COR-L47 (cell line): ENCODE measurements at places on chromosomes 13 and 19.

DNA sequence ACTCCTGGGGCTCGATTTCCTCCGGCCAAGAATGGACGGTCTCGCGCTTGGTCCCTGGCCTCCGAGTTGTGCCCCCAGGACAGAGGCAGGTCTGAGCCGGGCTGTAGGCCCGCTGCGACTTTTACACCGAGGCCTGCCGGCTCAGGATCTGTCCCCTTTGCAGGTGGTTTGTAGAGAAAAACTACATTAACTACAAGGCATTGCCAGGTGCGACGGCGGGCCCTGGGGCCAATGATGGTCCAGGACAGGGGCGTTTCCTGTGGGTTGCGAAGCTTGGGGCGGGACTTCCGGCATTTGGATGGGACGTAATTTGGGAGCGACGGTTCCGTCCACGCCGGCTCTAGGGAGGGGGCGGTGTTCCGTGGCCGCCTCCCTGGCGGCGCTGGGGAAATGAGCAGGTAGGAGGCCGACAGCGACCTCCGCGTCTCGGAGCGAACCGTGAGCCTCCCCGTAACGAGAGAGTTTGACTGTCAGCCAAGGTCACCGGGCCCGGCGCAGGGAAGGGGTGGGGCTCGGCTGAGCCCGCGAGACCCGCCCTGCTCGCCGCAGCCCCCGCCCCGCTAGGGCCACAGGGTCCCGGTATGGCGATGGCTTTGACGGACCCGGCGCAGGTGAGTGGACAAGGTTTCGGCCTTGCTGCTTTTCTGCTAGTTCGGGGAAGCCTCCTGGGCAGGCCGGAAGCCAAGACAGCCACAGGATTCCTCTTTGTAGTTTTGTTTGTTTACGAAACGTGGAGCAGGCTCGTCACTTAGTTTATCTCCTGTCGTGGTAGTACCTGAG, at the start of gene ZNF805:
Gene ZNF805 (plus strand): TSS at position 322 of the 780 bp plus-strand sequence. CDS start 260 bp downstream, at position 582.
- peak; percentile 95 for DNase-seq

- no peak for DNase-seq
These were observed 2832.4 kb downstream of the PCDH9 start for GRCh38 chr13:64397701-64398100.

DNA sequence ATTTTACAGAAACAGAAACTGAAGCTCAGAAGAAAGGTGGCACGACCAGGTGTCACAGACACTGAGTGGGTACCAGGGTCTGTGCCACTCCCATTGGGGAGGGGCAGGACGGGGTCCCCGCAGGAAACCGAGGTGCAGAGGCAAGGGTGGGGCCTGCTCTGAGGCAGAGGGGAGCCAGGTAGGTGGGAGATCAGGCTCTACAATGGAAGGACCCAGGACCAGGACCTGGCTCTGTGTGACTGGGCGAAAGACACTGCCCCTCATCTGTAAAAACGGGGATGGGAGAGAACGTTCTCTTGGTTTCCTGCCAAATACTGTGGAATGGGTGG, 2.8 kb downstream of the PTGIR start:
- DNase-seq: no peak

- DNase-seq: no peak
These were observed 157.9 kb downstream of the PTPRS start for GRCh38 chr19:5182751-5183150.

DNA sequence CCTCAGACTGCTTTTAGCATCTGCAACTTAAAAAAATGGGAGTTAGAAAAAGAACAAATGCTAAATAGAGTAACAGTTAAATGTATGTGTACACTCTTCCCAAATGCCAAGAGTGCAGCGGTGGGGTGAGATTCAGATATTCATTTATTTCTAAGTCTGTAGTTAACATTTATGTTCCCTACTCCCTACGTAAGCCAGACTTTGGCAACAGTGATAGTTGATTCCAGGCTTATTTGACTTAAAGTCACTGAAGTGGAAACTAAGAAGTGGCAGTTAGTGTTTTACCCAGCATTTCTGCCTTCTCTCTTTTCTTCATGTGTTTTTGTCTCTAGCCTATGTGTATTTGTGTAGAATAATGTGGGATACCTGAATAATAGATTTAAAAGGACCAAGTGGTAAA, 4.5 kb downstream of the MIR17HG start:
- DNase-seq: no peak

DNA sequence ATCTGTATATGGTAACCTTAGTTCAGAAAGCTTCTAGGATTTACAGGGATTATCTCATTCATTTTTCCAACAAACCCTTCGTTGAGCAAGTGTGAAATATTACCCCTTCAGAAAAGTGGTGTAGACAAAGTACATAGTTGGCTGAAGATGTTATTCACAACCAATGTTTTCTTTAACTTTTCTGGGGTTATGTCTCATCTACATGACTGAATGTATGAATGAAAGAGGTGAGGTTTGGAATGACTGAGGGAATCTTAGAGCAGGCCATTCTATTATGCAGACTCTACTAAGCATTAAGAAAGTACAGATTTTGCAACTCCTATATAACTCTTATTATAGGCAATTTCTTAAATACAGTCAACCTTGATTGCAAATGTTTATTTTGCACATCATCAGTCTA, 167.2 kb downstream of the NDFIP2 start:
- no peak for DNase-seq

DNA sequence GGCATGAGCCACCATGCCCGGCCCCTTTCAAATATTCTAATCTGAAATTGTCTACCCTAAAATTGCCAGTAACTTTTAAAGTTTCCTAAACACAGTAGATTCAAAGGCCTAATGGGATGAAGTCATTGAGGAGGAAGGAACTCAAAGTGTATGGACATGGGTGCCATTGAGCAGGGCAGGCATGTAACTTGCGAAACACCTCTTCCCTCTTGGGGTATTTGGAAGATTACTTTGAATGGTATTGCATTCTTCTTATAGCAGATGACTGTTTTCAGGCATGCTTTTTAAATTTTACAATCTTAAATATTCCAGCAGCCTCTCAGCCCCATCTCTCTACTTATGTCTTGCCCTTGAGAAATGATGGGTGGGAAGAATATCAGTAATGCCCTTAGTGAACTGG, 21.0 kb downstream of the TM9SF2 start:
- DNase-seq: no peak

DNA sequence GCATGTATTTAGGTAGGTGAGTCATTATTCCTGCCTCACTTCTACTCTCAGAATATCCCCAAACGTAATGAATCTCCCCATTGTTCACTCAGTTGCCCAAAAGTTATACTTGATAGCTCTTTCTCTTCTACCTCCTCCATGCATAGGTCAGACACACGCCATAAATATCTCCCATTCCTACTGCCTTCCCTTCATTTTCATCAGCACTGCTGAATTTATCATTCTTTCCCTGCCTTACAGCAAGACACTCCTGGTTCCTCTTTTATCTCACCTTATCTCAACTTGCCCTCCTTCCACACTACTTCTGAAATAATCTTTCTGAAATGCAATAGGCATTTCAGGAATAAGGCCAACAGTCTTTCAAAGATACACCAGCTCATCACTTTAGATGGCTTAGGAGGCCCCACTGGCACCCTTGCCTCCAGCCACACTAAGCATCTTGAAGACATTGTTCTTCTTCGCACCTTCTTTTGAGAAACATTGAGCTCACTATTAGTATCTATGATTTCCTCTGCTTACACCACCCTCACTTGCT, 333.9 kb downstream of the MYO16 start:
- DNase-seq: no peak

- no peak for DNase-seq
These were observed 703 bp upstream of the PTH2 start for GRCh38 chr19:49423985-49424303.

GRCh38 chr19:3958836-3959765, 11.8 kb downstream of the DAPK3 start:
- no peak for DNase-seq

DNA sequence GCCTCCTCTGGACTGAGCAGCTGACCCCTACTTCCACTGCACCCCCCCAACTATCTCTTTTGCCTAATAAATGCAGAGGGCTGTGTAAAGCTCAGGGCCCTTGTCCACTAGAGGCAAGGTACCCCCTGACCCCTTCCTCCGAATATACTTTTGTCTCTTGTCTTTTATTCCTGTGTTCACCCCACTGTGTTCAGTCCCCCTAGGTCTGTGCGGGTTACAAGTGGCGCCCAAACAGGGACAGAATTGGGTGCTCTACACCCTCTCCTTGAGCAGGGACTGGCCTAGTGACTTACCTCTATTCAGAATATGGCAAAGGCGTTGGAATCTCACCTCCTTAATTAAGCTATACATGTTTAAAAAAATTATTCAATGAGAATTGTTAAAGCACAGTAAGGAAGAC, 15.0 kb downstream of the ZNF350 start:
- DNase-seq: no peak

DNA sequence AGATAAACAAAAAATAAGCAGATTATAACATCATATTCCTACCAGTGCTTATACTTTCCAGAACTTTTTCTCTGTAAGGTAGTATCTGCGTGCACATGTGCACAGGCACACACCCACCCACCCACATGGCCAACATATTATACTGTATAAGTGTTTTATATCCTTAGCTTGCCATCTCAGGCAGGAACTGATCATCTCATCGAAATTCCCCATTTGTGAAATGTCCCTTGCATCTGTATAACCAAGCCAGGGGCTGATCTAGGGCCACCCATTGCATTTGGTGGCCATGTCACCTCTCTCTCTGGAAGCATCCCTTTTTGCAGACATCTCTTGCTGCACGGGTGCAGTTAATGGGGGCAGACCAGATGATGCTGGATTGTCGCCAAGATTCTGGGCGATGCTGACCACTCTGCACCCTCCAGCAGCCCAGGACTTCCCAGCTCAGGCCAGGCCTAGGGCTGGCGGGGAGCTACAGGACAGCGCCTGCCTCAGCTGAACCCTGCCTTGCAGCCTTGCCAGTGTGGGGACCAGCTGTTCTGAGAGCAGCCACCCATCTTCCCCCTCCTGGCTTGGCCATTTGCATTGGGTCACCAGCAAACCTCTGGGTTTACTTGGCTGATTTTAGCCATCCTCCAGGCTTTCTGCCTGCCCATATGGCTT, 95.9 kb downstream of the SLC7A1 start:
- DNase-seq: no peak

- peak; percentile 35 for DNase-seq
These were observed 33.0 kb downstream of the CRYL1 start for GRCh38 chr13:20492641-20493040.

- DNase-seq: no peak
These were observed 15.0 kb upstream of the MIER2 start for GRCh38 chr19:359653-359925.

DNA sequence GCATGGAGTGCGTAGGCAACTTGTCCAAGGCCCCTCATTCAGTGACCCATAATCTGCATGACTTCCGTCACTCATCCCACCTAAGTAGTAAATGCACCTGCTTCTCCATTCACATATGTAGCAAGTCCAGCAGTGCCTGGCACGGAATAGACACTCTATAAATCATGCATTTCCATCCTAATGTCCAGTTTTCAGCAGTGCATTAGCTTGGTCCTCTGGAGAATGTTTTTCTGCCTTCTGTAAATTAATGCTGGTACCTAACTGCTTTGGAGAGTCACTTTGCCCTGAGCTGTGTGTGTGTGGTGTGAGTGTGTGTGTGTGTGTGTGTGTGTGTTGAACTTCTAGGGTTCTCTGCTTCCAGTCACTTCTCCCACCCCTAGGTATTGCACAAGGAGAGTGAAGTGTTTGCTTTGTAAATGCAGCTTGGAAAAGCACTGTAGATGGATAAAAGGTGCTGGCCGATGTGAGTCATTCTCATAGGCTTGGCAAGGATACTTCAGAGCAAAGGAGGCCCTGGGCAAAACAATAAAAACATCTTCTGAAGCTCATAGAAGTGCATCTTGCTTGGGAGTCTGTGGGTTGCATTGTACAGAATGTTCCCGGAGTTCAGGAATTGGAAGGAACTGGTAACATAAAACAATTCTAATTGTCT, 181.8 kb downstream of the KATNAL1 start:
- DNase-seq: no peak

DNA sequence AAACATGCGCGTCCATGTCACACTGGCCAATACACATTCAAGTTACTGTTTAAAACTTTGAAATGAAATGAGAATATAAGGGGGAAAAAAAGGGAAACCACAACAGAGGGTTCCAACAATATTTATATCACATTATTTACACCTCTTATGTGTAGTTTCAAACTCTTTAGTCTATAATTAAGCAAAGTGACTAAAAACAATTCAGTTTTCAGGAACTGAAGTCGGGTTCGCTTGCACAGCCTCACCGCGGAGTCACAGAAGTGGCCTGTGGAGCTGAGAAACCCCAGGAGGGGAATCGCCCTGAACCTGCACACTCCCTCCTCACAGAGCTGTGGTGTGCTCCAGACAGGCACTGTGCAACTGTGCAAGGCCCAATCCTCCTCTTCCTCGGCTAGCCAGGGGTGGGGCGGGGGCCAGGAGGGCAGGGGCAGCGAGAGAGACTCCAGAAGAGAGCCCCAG, 75.9 kb downstream of the STK24 start:
- no peak for DNase-seq

DNA sequence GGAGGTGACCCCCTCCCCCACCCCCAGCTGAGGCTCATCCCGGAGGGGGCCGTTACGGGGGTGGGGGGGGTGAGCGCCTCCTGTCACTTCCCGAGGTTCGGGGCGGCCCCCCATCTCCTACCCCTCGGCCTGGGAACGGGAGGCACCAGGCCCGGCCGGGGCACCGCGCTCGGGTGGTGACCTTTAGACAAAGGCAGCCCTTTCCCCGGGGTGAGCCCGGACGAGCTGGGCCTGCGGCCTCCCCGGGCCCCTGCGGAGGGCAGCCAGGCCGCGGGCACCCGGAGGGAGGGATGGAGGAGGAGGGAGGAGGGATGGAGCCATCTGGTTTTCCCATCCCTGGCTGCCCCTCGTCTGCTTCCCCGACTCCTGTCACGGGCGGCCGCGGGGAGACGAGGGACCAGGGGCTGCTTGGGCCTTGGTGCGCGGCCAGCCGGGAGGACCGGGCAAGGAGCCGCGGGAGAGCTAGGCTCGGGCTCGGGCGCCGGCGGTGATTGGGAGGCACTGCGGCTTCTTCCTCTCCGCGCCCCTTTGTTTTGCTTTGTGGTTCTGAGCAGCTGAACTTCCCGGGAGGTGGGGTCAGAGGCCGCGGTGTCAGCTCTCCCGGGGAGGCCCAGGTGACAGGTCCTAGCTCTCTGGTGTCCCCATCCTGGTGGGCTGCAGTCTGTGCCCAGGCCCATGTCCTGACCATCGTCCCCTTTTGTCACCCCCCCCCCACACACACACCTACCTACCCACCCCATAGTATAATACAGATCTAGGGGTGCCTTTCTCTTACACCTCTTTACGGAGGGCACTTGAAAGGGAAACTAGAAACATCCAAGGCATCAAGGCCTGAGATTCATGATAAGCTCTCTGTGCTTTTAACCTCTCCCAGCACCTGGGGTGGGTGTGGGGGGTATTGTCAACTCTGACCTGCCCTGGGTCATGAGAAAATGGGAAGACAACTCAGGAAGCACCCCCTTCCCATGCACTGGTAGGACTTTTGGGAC, 1.3 kb downstream of the BICRA start:
- no peak for DNase-seq

- no peak for DNase-seq
These were observed 10.6 kb downstream of the DCAF15 start for GRCh38 chr19:13962699-13963602.

- peak; percentile 47 for DNase-seq
These were observed 3.1 kb upstream of the CTXN1 start for GRCh38 chr19:7928741-7929701.
